ENCODE measurements at places on chromosomes 1 and 21.

GRCh38 chr1:222285526-222285925 lies 262.4 kb downstream of the HHIPL2 start:
- H3K4me1 ChIP-seq: peaks cover 14% of the 10 kb centered on the region
- no peaks in the 10 kb centered on the region for H3K27me3 ChIP-seq
- no peak overlapping the region for H3K27ac ChIP-seq
- no peak overlapping the region for H3K4me3 ChIP-seq

GRCh38 chr1:17122521-17123164 lies 3.4 kb upstream of the PADI2 start:
- H3K27ac ChIP-seq: no peak overlapping the region
- H3K4me1 ChIP-seq: peaks cover 20% of the 10 kb centered on the region
- no peaks in the 10 kb centered on the region for H3K36me3 ChIP-seq
- H3K27me3 ChIP-seq: peaks cover 20% of the 10 kb centered on the region
- H3K4me3 ChIP-seq: no peak overlapping the region
- no peak for DNase-seq

GRCh38 chr1:247304031-247304430 lies 27.6 kb downstream of the ZNF496 start:
- no peak overlapping the region for H3K27ac ChIP-seq
- H3K4me3 ChIP-seq: no peak overlapping the region
- peaks cover 95% of the 10 kb centered on the region for H3K36me3 ChIP-seq
- H3K4me1 ChIP-seq: no peaks in the 10 kb centered on the region
- DNase-seq: no peak

DNA sequence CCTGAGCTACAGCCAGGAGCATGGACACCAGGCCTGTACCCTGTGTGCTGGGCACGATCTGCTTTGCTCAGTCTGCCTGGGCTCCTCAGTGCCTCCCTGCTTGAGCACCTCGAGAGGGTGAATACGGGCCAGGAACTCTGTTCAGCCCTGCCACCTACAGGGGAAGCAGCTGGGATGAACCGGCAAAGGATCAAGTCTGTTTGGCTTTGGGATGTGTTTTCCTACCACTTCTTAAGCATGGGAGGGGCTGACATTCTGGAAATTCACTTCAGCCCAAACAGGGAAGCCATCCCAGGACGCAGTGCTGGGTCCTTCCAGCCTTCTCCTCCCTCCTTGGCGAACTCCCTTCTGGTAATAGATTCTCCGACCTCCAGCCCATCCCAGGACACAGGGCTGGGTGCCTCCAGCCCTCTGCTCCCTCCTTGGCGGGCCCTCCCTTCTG lies 55.8 kb upstream of the SELENON start:
- no peaks in the 10 kb centered on the region for H3K36me3 ChIP-seq
- DNase-seq: peak; percentile 93
- no peaks in the 10 kb centered on the region for H3K27me3 ChIP-seq
- H3K4me3 ChIP-seq: no peak overlapping the region
- peaks cover 49% of the 10 kb centered on the region for H3K4me1 ChIP-seq

DNA sequence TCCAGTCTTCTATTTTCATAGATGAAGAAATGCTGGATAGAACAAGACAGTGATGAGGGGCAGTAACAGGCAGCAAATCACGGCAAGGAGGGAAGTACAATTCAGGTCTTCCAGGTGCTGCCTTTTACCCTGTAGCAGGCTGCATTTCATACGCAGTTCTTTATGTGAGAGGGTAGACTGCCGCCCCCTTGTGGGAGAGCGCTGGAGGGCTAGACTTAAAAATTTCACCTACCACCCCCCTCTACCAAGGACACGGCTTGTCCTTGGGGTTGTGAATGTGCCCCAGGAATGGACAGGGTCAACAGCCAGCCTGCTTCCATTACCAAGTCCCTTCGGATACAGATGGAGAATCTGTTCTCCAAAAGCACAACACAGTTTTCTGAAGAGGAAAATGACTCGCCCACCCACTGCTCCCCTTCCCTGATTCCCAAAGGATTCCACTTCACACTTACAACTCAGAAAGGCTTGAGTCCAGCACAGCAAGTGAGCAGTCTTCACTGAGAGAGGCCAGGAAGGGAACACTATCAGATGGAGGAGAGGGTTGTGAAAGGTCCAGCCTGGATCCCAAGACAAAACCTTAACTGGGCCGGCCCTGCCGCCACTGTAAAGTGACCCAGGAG lies 7.4 kb downstream of the WDR77 start:
- no peak for DNase-seq
- no peaks in the 10 kb centered on the region for H3K27me3 ChIP-seq
- no peak overlapping the region for H3K4me3 ChIP-seq
- H3K4me1 ChIP-seq: no peaks in the 10 kb centered on the region

DNA sequence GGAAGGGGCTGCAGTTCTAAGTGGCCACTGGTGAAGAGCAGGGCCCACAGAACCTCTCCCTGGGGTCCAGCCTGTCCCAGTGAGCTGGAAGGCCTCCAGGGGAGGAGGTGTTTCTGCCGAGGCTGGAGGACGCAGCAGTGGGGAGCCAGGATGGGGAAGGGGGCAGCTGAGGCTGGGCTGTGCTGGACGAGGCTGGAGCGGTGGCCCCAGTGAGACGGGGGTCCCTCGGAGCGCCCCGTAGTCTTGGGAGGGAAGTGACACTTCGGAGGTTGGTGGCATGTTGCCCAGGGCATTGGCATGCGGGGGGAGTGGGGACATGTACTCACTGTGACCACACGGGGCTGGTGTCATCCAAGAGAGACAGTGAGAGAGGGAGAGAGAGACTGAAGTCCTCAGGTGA lies 33.5 kb downstream of the AJAP1 start:
- H3K4me3 ChIP-seq: no peak overlapping the region
- DNase-seq: no peak
